Glutamatergic neuron (in vitro differentiated cells): ENCODE measurements at places on chromosomes 5 and 9.

DNA sequence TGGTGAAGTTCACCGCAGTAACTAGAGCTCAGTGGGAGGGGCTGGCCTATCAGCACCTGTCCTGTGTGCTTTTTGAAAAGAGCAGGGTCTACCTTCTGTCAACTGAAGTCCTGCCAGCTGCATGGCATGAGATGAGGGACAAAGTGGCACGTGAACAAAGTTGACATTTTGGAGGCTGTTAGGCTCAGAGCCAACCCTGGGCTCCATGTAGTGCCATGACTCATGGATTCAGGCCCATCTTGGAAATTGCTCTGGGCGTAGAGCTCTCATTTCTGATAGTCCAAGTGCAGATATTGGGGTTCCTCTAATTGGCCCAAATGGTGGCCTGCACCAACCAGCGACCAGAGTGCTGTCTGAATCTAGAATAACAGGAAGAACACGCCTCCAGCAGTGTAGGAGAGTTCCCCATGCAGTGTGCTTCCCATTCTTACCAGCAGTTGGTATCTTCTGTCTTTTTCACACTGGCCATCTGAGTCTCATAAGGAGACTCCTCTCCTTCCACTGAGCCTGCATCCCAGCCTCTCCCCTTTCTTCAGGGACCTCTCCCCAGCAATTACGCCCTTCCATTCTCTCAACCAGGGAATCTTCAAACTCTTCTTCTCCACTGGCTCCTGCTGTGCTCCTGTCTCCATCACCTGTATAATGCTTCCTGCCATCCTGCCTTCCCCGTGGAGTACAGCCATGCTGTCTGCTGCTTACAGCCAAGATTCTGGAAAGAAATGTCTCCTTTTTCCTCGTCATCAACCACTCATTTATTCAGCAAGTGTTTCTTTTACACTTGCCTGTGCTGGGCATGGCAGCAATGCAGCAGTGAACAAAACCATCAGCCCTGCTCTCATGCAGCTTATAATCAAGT, 30.4 kb downstream of the IRF1 start:
- peaks cover 26% of the 10 kb centered on the region for H3K4me1 ChIP-seq
- peak overlapping the region; percentile 81 for H3K27ac ChIP-seq
- H3K27me3 ChIP-seq, result peaks cover 12% of the 10 kb centered on the region

GRCh38 chr9:120559546-120559945, 20.4 kb downstream of the CDK5RAP2 start:
- H3K27me3 ChIP-seq, result peaks cover 4% of the 10 kb centered on the region
- no peak overlapping the region for H3K27ac ChIP-seq
- H3K4me1 ChIP-seq, result peaks cover 1% of the 10 kb centered on the region
- no peak overlapping the region for H3K4me3 ChIP-seq
- DNase-seq, result no peak

DNA sequence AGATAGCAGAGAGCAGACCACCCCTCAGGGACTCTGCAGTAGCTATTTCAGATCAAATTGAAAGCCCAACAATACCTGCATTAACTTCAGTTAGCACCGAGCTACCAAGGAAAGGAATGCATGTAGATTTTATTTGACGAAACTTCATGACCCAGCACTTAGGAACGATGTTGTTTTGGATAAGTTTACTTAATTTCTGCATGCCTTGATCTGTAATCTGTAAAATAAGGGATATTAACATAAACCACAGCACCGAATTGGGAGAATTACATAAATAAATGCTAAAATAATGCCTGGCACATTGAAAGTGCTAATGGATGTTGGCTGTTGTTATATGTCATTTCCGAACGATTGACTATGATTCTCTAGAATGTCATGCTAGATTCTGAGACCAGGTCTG, 435.8 kb upstream of the CLINT1 start:
- peaks cover 6% of the 10 kb centered on the region for H3K36me3 ChIP-seq
- H3K27ac ChIP-seq, result no peak overlapping the region
- no peak overlapping the region for H3K4me3 ChIP-seq
- no peaks in the 10 kb centered on the region for H3K27me3 ChIP-seq
- DNase-seq, result no peak
- H3K4me1 ChIP-seq, result peaks cover 5% of the 10 kb centered on the region

- peaks cover 6% of the 10 kb centered on the region for H3K27me3 ChIP-seq
- no peak overlapping the region for H3K4me3 ChIP-seq
- no peak overlapping the region for H3K27ac ChIP-seq
- peaks cover 3% of the 10 kb centered on the region for H3K36me3 ChIP-seq
- no peak for DNase-seq
Measured at GRCh38 chr5:136210259-136210658, 17.3 kb upstream of the SMIM32 start.

GRCh38 chr5:142587354-142587965, 98.4 kb downstream of the FGF1 start:
- H3K27me3 ChIP-seq, result peaks cover 2% of the 10 kb centered on the region
- no peaks in the 10 kb centered on the region for H3K36me3 ChIP-seq
- no peak overlapping the region for H3K4me3 ChIP-seq
- H3K4me1 ChIP-seq, result peaks cover 3% of the 10 kb centered on the region

- H3K4me1 ChIP-seq, result peaks cover 8% of the 10 kb centered on the region
- no peak for DNase-seq
- no peak overlapping the region for H3K27ac ChIP-seq
- H3K36me3 ChIP-seq, result no peaks in the 10 kb centered on the region
Measured at GRCh38 chr9:79686381-79687130, 114.8 kb downstream of the TLE4 start.

- H3K27ac ChIP-seq, result no peak overlapping the region
- H3K4me3 ChIP-seq, result no peak overlapping the region
- no peak for DNase-seq
- H3K4me1 ChIP-seq, result no peaks in the 10 kb centered on the region
Measured at GRCh38 chr9:33198165-33198564, 31.0 kb upstream of the B4GALT1 start.

DNA sequence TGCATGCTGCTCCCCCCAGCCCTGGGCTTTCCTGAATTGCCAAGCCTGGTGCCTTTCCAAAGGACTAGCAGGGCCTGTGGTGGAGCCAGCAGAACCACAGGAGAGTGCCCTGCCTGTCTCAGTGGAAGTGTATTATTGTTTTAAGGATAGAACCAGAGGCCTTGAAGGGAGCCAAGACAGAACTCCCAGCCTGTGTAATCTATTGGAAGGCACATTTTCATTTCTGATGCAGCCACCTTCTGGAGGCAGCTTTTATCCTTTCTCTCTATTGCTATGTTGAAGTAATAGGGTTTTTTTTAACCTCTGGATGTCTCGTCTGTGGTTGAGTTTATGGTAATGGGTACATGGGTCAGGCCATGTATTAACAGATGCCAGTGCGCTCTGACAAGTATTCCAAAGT, 29.3 kb downstream of the RNF44 start:
- no peak overlapping the region for H3K4me3 ChIP-seq
- no peak for DNase-seq
- no peak overlapping the region for H3K27ac ChIP-seq
- H3K27me3 ChIP-seq, result peaks cover 2% of the 10 kb centered on the region
- H3K4me1 ChIP-seq, result no peaks in the 10 kb centered on the region

DNA sequence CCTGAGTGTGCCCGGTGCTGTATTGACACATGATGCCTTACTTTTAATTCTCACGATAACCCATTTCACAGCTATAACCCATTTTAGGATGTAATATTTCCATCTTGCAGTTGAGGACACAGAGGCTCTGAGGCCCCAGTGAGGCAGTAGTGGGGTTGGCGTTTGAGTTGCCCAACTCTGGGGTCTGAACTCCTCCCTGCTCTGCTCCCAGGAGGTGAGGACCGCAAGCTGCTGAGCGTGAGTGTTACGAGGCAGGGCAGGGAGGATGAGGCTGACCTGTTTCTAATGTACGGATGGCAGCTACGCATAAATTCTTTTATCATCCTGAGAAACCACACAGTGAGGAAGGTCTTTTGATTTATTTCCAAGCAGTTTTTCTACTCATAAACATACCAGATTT, 11.4 kb downstream of the LRRC8A start:
- H3K27me3 ChIP-seq, result peaks cover 3% of the 10 kb centered on the region
- no peaks in the 10 kb centered on the region for H3K36me3 ChIP-seq
- peak overlapping the region; percentile 20 for H3K27ac ChIP-seq
- peaks cover 3% of the 10 kb centered on the region for H3K4me1 ChIP-seq
- DNase-seq, result no peak

DNA sequence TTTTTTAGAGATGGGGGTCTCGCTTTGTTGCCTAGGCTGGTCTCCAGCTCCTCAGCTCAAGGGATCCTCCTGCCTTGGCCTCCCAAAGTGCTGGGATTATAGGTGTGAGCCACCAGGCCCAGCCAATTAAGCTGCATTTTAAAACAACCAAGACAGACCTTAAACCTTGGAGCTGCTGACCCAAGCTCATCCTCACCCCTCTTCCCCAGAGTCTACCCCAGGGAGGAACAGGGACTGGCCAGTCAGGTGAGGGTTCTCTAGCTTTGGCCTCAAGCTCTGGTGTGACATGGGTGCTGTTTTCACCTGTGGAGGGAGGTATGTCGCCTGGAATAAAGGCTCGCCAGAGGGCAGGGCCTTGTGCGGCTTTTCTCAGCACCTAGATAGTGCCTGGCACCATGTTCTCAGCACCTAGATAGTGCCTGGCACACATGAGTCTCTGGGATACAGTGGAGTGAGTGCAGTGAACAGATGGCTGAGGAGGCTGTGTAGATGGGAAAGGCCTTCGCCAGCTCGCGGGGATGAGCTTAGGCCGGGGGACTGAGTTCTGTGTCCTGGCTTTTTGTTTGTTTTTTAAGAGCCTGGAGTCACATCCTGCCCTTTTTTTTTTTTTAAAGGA, 7.4 kb downstream of the CDK9 start:
- no peaks in the 10 kb centered on the region for H3K36me3 ChIP-seq
- H3K27ac ChIP-seq, result peak overlapping the region; percentile 73
- H3K27me3 ChIP-seq, result peaks cover 1% of the 10 kb centered on the region
- H3K4me3 ChIP-seq, result no peak overlapping the region
- DNase-seq, result no peak

GRCh38 chr5:175285261-175285660, 158.7 kb downstream of the DRD1 start:
- no peak for DNase-seq
- H3K4me3 ChIP-seq, result no peak overlapping the region
- peaks cover 3% of the 10 kb centered on the region for H3K36me3 ChIP-seq

DNA sequence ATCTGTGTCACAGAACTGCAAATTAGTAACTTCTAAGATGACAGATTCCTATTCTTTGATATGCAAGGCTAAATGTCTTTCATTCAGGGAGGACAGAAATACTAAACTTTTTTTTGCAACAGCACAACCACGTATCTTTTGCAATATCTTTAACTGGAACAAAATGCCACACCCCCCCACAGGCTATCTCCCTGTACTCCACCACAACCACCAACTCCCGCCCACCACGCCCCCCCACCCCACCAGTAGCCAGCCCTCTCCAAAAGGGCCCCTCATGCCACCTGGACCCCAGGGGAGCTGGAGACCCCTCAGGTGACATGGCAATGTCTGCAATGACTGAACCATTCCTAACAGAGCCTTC, 131.8 kb downstream of the ROR2 start:
- no peak for DNase-seq
- peaks cover 4% of the 10 kb centered on the region for H3K36me3 ChIP-seq
- H3K4me1 ChIP-seq, result peaks cover 29% of the 10 kb centered on the region
- H3K4me3 ChIP-seq, result no peak overlapping the region
- peaks cover 10% of the 10 kb centered on the region for H3K27me3 ChIP-seq
